ENCODE measurements at places on chromosomes 5 and 9. TPM values are rescaled to one million over a fixed set of nuclear protein-coding genes. Genes with fewer than 3 reads are reported as not detected.

- no peak for DNase-seq
Observed at GRCh38 chr9:130140706-130141105, 31.5 kb upstream of the NCS1 start.

The JAKMIP2 gene
- total RNA-seq = under 0.01 TPM

The STK32A gene
- total RNA-seq = 2.0 TPM

- DNase-seq = no peak
Observed at GRCh38 chr5:96843140-96843539, 33.2 kb upstream of the ERAP2 start.

- no peak for DNase-seq
Observed at GRCh38 chr5:56827049-56827448, 11.7 kb downstream of the MAP3K1 start.

- no peak for DNase-seq
Observed at GRCh38 chr9:18632632-18633403, 158.9 kb downstream of the ADAMTSL1 start.

DNA sequence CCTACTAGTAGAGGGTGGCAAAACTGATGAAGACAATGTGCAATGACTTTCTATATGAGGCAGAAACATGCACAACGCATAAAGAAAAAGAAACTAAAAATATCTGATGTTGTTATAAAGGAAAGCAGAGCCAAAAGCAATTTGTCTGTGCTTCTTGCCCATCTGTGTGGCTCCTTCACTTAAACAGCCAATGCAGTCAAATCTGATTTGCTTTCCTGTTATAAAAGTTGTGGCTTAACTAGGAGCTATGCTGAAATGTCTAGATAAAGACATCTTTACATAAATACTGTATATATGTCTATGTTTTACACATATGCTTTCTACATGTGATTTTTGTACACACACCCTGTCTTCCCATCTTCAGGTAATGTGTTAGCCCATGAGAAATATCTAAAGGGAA is 508.2 kb downstream of the CETN3 start:
- no peak for DNase-seq

- DNase-seq = peak; percentile 62
Observed at GRCh38 chr9:128558431-128559310, 6.3 kb downstream of the SPTAN1 start.

GRCh38 chr5:126354012-126354857 is 69.0 kb upstream of the GRAMD2B start:
- DNase-seq = no peak

- no peak for DNase-seq
Observed at GRCh38 chr9:134935056-134935640, 17.4 kb upstream of the FCN1 start.

GRCh38 chr9:84841931-84842330 is 172.4 kb downstream of the NTRK2 start:
- no peak for DNase-seq

DNA sequence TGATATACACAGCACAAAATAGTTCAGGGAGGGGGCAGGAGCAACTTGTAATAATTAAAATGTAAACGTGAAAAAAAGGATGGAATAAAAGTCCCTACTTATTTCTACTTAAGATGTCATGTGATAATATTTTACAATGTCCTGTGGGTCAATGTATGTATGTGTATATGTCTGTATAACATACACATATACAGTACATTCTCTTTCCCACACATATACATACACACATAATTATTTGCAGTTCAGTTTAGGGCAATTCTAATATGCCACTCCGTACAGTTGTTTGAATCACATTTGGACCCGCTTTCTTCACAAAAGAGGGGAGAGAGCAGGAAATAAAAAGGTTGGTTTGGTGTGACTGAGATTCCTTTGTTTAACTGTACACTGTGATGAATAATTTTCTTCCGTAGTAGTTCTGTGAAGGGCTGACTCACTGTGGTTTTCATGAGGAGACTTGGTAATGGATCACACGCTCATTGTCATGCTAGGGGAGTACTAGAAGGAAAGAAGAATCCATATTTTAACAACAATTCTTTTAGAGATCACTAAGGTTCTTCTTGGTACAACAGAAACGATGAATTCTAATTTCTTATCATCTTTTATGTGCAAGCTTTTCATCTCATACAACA is 26.2 kb upstream of the ACOT12 start:
- no peak for DNase-seq

DNA sequence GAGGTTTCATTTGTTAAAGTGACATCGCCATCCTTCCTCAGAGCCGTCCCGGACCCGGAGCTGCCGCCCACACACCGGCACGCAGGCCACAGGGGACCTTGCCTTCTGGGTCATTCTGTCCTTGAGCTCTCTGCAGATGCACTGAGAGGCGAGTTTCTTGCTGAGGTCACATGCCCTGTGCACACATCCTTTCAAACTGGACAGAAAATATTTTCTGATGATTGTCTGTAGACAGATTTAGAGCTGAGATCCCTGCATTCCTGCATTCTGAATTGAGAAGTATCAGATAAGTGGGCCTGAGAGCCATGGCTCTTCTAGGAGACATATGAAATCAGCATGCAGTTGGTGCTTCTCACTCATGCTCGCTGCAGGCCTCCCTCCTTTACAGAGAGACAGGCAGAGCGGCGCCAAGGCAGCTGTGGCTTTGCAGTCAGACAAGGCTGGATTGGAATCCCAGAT is 25.4 kb downstream of the BOD1 start:
- DNase-seq = no peak

- no peak for DNase-seq
Observed at GRCh38 chr9:14216612-14217194, 97.2 kb downstream of the NFIB start.

The SPINK4 gene
- not detected for total RNA-seq

The SH3GL2 gene
- total RNA-seq = not detected

GRCh38 chr9:108180541-108180940 is 675.2 kb downstream of the ACTL7B start:
- no peak for DNase-seq

DNA sequence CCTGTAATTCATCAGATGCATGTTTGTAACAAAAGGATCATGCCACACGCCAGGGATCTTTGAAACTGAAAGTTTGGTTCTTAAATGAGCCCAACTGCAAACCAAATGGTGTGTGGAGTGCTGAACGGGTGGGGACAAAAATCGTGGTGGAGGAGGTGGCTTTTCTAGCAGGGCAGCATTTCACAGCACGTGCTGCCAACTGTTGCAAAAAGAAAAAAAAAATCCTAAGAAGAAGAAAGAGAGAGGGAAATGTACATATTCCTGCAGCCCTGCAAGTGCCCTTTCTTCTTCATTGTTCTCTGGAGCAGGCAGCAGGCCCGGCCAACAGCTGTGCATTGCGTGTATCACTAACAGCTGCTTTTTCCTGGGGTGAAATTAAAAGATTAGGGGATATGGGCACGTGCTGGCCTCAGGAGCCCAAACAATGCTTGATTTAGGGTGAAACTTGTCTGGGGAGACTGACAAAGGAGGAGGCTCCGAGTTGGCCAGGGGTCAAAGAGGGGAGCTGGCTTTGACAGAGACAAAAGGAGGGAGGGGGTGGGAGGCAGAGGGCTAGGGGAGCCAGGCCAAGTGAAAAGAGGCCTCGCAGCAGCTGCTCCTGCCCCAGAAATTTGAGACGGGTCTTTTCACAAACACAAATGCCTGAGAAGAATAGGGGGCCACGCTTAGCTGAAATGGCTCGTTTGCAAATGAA is 73.0 kb downstream of the GADD45G start:
- DNase-seq = no peak

GRCh38 chr5:74605759-74606158 is 34.8 kb downstream of the ENC1 start:
- DNase-seq = no peak

DNA sequence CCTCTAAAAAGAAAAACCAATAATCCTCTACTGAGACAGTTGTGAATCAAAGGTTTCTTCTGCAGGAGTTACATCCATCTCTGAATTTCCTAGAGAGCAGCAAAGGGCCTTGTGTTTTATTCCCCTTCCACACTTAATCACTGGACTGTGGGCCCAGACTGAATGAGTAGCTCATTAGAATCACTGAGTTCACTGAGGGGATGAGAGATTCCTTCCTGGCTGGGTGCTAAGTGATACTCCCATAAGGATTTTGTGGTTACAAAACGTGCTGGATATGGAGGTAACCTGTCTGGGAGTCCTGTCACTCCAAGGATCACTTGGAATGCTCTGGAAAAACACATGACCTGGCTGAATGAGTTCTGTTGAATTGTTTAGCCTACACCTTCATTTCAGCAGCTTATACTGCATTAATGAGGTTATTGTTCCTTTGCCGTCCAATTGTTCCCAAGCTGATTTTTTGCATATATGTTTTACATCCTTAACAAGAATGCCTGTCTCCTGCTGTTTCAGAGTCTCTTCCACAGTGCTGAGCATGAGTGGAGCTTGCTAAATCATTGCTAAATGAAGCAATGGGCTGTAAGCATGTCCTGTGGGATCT is 82.9 kb downstream of the MEF2C start:
- no peak for DNase-seq

- DNase-seq = no peak
Observed at GRCh38 chr5:369151-369868, 47.8 kb downstream of the AHRR start.

The PCDHA1 gene
- not detected for total RNA-seq

DNA sequence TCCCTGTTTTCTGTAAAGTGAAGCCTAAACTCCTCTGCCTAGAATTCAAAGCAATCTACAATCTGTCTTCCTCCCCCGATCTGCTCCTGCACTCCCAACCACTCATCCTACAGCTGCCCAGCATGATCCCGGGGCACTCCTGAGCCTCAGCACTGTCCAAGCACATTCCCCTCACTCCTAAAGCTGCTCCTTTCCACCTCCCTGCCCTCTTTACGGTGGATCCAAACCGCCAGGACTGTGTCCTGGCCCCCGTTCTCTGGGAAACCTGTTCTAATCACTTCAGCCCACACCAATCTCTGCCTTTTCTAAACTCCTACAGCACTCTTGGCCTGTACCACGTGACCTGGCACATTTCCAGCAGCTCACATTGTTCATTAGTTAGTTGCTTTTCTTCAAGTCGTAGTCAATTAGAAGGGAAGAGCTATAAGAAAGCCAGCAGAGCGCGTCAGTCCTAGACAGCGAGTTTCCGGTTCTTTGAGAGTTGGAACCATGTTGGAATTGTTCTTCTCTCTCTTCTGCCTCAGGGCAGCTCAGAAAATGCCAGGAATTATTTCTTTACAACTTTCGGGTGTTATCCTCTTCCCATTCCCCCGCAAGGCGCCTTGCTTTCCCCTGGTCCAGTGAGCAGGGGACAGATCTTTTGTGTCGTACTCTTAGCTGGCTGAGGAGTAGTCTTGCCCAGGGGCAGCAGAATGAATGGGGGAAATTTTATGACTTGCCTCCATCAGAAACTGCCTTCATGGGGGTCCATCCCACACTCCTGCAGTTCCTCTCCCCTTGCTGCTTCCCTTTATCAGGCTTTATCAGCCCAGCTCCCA is 60.7 kb downstream of the NRG2 start:
- peak; percentile 79 for DNase-seq

The UBAP1 gene
- total RNA-seq = 51.4 TPM

DNA sequence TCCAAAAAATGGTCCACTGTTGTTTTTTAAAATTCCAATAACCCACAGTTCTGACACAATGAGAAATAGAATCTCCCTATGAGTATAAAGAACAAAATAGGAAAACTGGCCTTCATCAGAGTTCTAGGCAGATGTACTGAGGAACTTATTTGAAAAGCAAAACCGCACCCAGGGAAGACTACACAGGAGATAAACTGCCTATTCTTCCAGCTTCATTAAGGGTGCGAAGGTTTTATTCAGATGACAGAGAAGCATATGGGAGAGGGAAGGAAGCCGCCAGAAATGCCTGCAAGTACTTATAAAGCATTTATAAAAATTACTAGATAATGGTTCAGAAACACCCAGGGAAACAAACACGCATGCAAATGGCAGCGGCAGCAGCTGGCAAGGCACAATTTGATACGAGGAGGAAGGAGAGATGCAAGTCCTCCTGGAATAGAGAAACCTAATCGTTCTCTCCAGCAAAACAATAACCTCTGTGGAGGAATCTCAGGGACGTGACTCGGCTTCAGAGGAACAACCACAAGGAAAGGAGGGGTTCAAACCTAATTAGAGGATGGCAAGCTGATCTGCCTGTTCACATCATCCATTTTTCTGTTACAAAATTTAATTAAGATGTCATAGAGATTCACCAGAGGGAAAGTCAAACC is 9.0 kb downstream of the TTLL11 start:
- no peak for DNase-seq

DNA sequence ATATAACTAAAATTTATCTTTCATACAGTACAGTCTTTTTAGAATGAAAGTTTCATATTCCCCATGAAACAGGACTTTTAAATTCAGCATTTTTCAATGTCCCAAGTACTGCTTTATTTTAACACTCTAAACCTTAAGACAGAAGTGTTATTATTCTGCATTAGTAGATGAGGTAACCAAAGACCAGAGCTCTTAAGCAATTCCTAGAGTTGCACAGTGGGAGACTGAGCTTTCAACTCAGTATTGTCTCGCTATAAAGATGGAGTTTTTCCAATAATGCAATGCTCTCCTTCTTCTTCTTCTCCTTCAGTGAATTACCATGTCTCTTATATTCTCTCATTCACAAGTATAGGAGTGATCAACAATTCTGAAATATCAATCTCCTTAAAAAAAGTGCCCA is 479.7 kb downstream of the CETN3 start:
- DNase-seq = no peak

DNA sequence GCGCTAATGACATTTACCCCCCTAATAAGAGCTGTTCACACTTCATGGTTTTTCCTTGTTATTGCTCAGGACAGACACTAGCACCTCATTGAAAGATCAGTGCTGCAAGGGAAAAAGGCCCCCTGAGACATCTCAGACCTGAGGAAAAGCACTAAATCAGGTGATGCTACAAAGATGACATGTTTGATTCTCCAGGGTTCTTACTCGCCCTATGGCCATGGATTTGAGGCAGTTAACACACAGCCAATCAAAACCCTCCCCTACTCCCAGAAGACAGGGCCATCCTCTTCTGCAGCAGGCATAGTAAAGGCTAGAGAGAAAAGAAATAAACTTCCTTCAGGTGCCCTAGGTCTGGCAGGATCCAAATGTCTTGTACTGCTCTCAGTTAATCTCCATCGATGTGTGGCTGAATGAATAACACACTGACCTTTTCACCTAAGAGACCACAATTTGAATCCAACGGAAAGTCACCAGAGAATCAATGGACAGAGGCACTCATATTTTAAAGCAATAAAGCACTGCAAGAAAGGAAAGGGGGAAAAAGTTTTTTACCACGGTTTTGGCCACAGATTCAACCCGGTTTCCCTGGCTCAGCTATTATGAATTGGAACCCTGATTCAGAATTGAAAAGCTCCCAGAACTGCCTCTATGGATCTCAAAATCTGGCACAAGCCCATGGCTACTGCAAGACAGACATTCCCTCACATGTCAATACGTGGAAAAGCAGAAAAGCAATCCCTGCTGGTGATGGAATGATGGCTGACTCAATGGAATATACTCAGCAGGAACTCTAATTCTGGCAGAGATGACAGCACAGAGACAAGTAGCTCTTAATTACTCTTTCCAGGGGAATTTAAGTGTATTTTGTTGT is 329.5 kb downstream of the BNC2 start:
- no peak for DNase-seq

DNA sequence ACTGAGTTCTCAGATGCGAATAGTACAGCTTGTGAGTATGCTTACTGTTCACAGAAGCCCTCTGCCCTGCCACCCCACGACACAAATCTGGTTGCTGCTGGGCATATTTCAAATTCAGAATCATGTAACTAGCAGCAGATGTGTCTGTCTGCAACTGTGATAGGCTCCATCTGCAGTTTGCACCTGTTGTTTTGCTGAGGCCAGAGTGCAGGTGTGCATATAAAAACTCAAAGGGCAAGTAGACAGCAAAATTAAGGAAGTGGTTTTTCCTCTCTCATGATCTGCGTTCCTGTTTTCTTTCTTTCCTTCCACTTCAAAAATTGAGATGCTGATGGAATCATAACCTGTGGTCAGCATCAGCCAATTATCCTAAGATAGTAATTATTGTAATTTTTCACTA is 1000.5 kb downstream of the PTPRD start:
- no peak for DNase-seq

All from breast epithelium (tissue), 4 donors.